Neural progenitor cell (in vitro differentiated cells): ENCODE measurements at places on chromosomes 4 and X.
A peak's percentile ranks its signal among the peaks of the same experiment; 100 is the strongest.

DNA sequence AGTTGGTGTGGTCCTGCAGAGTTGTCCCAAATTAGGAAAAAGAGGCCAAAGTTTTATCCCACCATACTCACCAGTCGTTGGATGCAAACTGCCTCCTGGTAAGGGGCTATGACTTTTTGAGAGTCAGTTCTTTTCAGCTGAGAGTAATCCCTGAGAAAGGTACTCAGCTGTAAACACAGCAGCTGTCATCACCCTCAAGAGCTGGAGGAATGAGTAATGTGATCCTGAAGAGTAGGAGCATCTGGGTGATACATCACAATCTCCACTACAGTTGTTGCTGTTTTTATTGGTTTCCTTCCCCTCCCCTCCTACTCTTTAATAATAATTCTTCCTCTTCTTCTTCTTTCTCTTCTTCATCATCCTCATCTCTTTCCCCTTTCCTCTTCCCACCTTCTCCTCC, 5.7 kb downstream of the MAGEE1 start:
- DNase-seq, result peak; percentile 10
- no peak overlapping the region for H3K4me3 ChIP-seq
- H3K27ac ChIP-seq, result no peak overlapping the region
- H3K27me3 ChIP-seq, result no peaks in the 10 kb centered on the region

DNA sequence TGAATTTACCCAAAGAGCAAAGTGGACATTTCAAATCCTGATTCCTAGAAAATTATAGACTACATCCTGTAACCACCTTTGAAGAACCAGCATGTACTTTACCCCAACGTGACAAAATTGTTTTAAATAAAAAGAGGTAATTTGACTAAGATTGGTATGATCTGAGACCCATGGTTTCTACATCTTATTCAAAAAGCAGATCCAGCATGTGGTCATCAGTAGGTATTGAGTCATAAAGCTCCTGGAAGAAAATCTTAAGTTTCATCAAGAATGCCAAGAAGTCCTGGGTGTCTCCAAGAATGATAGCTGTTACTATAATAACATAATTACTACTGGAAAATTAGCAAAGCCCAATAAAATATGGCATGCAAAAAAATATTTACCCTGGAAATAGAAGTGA, 61.8 kb downstream of the NFKB1 start:
- H3K36me3 ChIP-seq, result no peaks in the 10 kb centered on the region
- no peaks in the 10 kb centered on the region for H3K27me3 ChIP-seq
- no peaks in the 10 kb centered on the region for H3K4me1 ChIP-seq
- no peak overlapping the region for H3K27ac ChIP-seq
- no peak for DNase-seq

DNA sequence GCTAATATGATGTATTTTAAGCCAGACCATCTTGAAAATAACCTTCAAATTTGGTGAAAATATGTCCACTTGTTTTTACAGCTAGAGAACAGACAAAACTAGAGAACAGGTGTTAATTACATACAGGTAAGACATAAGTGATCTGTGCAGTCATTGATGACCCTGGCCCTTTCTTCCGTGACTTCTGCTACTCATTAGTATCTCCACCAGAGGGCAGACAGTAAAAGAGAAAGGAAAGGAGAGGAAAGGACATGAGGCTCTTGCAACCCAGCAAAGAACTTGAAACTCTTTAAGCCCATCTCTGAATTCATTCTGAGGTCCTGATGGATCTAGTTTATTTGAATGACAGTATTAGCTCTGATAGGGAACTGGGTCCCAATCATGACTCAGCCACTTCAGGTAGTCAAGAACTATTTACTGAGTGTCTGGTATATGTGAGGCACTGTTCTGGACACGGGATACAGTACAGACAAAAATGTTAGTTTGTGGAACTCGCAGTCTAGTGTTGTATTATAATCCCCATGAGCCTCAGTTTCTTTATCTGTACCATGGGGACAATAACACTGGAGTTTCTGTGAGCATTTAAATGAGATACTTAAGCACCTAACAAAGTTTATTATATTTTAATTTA, 121.0 kb upstream of the TEX13D start:
- no peaks in the 10 kb centered on the region for H3K36me3 ChIP-seq
- no peaks in the 10 kb centered on the region for H3K27me3 ChIP-seq
- H3K4me3 ChIP-seq, result no peak overlapping the region
- DNase-seq, result peak; percentile 50
- H3K4me1 ChIP-seq, result peaks cover 15% of the 10 kb centered on the region

- H3K27ac ChIP-seq, result no peak overlapping the region
- no peaks in the 10 kb centered on the region for H3K36me3 ChIP-seq
- no peaks in the 10 kb centered on the region for H3K27me3 ChIP-seq
- H3K4me1 ChIP-seq, result no peaks in the 10 kb centered on the region
- no peak for DNase-seq
- no peak overlapping the region for H3K4me3 ChIP-seq
These were observed 26.7 kb downstream of the DTHD1 start for GRCh38 chr4:36308150-36308549.

- no peaks in the 10 kb centered on the region for H3K36me3 ChIP-seq
- H3K4me3 ChIP-seq, result no peak overlapping the region
These were observed 760.6 kb upstream of the EPHA5 start for GRCh38 chr4:66430856-66431255.

DNA sequence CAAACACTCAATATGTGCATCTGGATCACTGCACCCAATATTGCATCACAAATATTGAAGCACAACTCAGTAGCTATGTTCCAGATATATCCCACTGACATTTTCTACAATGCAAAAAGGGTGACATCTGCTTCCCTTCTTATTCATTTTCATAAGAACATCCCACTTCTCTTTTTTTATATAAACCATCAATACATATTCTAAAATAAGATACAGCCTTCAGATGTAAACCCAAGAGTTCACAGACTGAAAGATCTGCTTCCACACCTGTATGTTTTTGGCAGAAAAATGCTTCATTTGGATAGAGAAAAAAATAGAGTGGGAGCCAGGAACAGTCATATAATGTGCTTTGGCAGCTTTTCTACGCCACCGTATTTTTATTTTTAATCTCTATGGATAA, 815.6 kb upstream of the ADGRL3 start:
- no peaks in the 10 kb centered on the region for H3K36me3 ChIP-seq
- H3K27ac ChIP-seq, result no peak overlapping the region
- H3K4me3 ChIP-seq, result no peak overlapping the region

DNA sequence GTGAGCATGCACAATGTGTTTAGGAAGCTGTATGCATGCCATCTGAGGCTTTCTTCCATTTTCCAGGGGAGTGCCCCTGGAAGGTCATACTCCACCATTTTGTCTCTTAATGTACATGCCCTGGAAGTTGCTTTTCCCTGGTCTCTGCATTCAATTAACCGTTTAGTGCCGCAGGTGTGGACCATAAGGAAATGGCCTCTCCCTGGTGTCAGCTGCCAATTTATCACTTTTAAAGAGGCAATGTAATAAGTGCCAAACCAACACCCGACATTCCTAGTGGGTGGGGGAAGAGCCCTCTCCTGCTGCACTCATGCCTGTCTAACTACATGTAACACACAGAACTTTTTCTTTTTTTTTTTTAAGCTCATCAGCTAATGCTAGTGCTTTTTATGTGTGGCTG, 7.1 kb upstream of the BST1 start:
- no peaks in the 10 kb centered on the region for H3K27me3 ChIP-seq
- peaks cover 54% of the 10 kb centered on the region for H3K4me1 ChIP-seq
- H3K36me3 ChIP-seq, result no peaks in the 10 kb centered on the region
- DNase-seq, result no peak
- H3K4me3 ChIP-seq, result no peak overlapping the region

- H3K4me3 ChIP-seq, result no peak overlapping the region
- DNase-seq, result no peak
- no peaks in the 10 kb centered on the region for H3K4me1 ChIP-seq
- H3K36me3 ChIP-seq, result no peaks in the 10 kb centered on the region
- no peak overlapping the region for H3K27ac ChIP-seq
These were observed 428.6 kb downstream of the TMA16 start for GRCh38 chr4:163923092-163923491.

- H3K36me3 ChIP-seq, result no peaks in the 10 kb centered on the region
- H3K4me3 ChIP-seq, result no peak overlapping the region
- no peaks in the 10 kb centered on the region for H3K4me1 ChIP-seq
- no peak overlapping the region for H3K27ac ChIP-seq
- peaks cover 9% of the 10 kb centered on the region for H3K27me3 ChIP-seq
- DNase-seq, result no peak
These were observed 8.7 kb upstream of the TMSB15C start for GRCh38 chrX:104084534-104085277.
